ENCODE measurements at places on chromosomes 12 and 14. TPM values are rescaled to one million over a fixed set of nuclear protein-coding genes. Genes with fewer than 3 reads are reported as not detected.
A peak's percentile ranks its signal among the peaks of the same experiment; 100 is the strongest.

- DNase-seq: no peak
Observed at GRCh38 chr12:118760623-118761022, 220.7 kb upstream of the SRRM4 start.

GRCh38 chr12:94596596-94596995 is 53.8 kb downstream of the TMCC3 start:
- no peak for DNase-seq

- no peak for DNase-seq
Observed at GRCh38 chr12:131933387-131933786, 4.3 kb downstream of the PUS1 start.

Gene MYO1A
- total RNA-seq: not detected

DNA sequence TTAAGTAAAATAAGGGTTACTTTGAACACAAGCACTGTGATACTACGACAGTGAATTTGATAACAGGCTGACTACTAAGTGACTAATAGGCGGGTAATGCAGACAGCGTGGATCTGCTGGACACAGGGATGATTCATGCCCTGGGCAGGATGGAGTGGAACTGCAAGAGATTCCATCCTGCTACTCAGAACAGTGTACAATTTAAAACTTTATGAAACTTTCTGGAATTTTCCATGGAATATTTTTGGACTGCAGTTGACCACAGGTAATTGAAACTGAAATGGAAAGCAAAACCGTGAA is 46.0 kb downstream of the YEATS4 start:
- peak; percentile 97 for DNase-seq

DNA sequence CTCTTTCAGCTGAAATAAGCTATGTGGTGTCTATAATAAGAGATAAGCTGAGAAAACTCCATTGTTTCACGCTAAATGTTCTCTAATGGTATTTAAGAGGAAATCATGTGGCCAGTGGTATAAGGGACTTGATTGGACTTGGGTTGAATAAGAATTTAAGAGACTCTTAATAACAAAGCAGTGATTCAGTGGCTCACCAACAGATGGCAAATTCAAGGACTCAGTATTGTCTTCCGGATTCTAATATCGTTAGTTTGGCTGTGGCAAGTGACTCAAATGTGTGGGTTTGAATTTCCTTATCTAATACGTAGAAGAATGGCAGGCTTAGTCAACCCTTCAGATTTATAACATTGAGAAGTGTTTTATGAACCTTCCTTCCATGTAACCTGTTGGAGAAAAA is 49.1 kb upstream of the KCNH3 start:
- DNase-seq: peak; percentile 92

DNA sequence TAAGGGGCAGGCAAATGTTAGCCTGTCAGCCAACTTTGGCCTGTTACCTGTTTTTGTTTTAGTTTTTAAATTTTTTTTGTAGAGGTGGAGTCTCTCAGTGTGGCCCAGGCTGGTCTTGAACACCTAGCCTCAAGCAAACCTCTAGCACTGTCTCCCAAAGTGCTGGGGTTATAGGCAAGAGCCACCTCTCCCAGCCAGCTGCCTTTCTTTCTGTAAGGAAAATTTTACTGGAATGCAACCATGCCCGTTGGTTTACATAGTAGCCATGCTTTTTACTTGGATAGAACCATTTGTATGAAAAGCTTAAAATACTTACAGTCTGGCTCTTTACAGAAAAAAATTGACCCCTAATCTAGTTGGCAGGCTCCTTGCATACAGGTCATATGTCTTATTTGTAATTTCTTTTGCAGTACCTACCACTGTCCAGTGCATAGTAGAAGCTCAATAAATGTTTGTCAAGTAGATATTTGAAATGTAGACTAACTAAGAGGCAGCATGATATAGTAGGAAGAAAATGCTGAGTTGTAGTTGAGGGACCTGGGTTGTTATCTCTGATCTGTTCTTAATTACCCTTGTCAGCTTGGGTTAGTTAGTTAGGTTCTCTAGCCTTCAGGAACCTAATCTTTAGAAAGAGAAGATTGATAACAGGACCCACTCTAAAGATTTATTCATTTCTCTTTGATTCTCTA is 4.7 kb downstream of the MDM2 start:
- DNase-seq: no peak

Gene TRIM9
- 0.02 TPM for total RNA-seq

Gene MYF5
- total RNA-seq: not detected

DNA sequence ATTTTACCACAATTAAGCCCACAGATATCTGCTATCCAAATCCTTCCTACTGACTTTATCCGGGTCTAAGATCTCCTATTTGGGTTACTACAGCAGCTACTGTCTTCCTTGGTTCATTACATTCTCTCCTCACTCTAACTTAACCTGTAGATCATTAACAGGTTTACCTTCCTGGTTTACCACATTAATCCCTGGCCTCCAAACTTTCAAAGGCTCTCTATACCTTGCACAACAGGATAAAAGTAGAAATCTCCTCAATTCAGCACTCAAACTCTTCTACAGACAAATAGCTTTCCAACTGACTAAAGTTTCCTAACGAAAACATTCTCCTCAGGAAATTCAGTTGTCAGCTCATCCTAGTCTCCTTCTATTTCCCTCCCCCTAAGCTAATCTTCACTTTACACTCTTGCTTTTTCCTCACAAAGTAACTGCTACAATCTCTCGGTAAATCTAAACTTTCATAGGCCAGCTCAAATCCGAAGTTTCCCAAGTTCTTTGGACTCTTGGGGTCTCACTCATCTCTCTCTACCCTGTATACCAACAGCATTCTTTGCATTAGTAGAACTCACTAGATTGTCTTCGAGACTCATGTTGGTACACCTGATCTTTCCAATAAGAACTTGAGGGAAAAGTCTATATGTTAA is 2.7 kb downstream of the BTBD7 start:
- DNase-seq: no peak

DNA sequence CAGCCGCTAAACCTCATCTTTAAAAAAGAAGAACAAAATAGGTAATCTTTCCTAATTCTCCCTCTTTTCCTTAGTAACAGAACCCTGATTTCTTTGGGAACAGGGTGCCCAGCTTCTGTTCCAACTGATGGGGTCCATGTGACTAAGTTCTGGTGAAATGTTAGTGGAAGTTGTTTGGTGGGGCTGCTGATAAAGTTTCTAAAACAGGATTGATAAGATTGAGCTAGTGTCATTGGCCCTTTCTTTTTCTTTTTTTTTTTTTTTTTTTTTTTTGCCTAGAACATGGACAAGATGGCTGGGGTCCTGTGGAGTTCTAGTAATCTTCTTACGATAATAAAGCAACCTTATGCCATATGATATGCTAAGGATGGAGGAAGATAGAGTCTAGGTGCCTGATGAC is 16.2 kb upstream of the TUBA1B start:
- DNase-seq: no peak

- peak; percentile 6 for DNase-seq
Observed at GRCh38 chr12:21183721-21184275, 52.8 kb downstream of the SLCO1B1 start.

DNA sequence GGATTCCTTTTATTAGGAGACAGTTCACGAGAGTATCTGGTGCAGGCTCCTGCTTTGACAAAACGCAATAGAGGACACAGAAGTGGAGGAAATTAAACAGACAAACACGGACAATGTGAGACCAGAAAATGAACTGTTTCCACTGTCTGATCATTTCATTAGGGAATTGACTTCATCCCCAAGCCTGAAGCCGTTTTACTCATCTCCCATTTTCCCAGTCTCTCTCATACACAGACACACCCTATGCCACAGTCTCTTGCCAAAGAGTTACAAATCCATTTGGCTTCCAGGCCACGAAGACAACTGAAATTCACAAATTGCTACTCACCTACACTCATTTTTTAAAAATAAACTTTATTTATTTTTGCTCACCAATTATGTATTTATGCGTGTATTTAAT is 1087.8 kb upstream of the TMEM132C start:
- no peak for DNase-seq

DNA sequence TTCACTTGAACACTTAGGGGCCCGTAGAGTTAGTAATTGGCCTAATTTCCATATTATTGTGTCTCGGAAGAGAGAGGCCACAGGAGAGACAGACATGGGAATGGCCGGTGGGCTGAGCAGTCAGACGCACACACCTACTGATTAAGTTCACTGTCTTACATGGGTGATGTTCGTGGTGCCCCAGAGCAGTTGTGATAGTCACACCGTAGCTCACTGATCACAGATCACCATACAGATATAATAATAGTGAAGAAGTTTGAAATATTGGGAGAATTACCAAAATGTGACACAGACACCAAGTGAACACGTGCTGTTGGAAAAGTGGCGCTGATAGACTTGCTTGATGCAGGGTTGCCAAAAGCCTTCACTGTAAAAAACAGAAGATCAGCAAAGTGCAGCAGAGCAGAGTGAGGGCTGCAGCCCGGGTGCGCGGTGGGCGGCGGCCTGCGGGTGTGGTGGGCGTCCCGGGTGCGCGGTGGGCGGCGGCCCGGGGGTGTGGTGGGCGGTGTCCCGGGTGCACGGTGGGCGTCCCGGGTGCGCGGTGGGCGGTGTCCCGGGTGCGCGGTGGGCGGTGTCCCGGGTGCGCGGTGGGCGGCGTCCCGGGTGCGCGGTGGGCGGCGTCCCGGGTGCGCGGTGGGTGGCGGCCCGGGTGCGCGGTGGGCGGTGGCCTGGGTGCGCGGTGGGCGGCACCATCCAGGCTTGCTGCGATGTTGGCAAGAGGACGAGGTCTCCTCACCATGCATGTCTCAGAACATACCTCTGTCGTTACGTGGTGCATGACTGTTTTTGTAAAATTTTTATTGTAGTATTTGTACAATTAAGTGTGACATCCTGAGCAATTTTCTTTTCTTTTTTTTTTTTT is 34.3 kb upstream of the TEX22 start:
- no peak for DNase-seq

GRCh38 chr14:50312734-50313054 is 570 bp downstream of the DMAC2L start:
- DNase-seq: peak; percentile 22

DNA sequence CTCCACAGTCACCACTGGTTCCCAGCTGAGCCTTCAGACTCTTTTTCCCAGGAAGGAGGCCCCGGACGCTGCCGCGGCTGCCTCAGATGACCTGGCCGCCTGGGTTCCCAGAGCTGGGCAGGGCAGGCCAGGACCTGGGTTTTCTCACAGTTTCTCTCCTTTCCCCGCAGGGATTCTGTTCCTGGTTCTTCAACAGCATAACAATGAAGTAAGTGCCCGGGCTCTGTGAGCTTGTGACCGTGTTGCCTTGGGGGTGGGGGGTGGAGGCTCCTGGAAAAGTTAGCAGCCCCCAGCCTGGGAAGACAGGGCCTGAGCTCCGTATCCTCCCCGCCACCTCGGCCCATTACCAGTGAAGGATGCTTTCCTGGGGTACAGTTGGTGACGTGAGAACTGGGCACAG is 43.7 kb downstream of the TMEM63C start:
- no peak for DNase-seq

DNA sequence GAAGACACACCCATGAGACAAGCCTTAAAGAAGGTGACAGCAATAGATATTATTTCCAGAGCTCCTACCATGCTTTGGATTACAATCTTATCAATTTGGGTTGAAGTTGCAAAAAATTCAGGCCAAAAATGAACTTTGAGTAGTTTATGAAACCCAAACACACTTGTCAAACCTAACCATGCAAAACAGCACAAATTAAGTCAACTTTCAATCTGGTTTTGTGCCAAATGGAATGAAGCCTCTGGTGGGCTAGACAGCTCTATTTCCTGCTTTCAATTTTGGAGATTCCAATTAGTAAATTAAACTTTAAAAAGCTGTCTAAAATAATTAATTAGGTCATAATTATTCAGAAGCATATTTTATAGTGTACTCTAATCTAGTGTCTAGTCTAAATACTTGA is 203.4 kb downstream of the SYT1 start:
- DNase-seq: no peak

DNA sequence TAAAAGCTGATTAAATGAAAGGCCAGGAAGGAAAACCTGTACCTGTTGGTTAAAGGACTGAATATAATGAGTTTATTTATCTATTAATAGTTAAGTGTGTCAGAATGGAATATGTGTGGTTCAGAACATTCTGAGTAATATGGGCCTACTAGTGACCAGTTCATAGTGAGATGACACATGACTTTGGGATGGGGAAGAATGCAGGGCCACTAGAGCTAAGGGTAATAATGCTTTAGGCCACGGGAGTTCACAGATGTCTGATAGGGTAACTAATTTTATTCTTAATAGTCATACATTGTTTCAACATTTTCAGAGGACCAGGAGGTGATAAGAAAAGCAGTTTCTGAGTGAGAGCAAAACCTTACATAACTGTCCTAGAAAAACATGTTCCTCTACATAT is 247.8 kb upstream of the OR4E1 start:
- DNase-seq: no peak

Gene MMP17
- total RNA-seq: 5.7 TPM

GRCh38 chr14:88535149-88535548 is 19.7 kb downstream of the PTPN21 start:
- no peak for DNase-seq

Gene RACGAP1
- 147 TPM for total RNA-seq

DNA sequence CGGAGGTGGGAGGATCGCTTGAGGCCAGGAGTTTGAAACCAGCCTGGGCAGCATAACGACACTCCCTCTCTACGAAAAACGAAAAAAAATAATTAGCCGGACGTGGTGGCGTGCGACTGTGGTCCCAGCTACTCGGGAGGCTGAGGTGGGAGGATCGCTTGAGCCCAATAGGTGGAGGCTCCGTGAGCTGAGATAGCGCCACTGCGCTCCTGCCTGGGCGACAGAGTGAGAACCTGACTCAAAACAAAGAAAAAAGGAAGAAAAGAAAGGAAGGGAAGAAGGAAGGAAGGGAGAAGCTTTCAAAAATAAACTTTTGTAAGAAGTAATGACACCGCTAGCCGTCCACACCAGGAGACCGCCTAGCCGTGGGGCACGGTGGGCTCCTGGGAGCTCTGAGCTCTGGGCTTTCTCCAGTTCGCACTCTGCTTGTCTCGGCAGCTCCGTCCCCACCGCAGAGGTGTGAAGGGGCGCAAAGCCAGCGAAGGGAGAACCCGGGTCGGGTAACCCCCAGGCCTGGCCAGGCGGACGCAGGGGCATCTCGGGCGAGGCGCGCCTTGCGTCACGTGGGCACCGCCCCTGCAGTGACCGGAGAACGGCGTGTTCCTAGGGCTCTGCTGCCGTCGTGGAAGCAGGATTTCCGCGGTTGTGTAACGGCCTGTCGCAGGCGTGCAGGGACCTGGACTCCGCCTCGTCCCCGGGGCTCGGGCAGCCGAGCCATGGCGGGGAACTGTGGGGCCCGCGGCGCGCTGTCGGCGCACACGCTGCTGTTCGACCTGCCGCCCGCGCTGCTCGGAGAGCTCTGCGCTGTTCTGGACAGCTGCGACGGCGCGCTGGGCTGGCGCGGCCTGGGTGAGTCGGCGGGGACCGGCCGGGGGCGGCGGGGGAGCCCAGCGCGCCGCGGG is at the start of gene IRAK3:
Gene IRAK3 (plus strand): TSS at position 631 of the 902 bp plus-strand sequence. CDS start 86 bp downstream, at position 717.
- DNase-seq: no peak

GRCh38 chr12:27277846-27278260 is 33.8 kb downstream of the STK38L start:
- DNase-seq: peak; percentile 70
